ENCODE measurements at places on chromosomes 11 and 22.

GRCh38 chr22:48393041-48393370 is 1434.7 kb downstream of the BRD1 start:
- DNase-seq, result no peak

DNA sequence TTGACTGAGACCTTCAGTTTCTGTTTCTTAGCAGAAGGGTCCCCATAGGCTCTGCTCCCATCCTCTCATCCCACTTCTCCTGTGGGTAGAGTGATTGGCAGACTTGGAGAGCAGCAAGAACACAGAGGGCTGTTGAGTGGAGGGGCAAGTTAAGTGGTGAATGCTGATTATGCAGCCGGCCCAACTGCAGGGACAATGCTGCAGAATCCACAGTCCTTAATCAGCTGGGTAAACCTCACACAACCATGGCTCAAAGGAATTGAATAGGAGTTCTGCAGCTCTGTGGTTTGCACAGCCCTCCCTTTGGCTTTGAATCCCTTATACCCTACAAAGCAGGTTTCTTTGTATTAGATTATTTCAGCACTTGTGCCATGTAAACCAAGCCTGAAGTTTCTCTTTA is 161.1 kb downstream of the NAV2 start:
- DNase-seq, result no peak

DNA sequence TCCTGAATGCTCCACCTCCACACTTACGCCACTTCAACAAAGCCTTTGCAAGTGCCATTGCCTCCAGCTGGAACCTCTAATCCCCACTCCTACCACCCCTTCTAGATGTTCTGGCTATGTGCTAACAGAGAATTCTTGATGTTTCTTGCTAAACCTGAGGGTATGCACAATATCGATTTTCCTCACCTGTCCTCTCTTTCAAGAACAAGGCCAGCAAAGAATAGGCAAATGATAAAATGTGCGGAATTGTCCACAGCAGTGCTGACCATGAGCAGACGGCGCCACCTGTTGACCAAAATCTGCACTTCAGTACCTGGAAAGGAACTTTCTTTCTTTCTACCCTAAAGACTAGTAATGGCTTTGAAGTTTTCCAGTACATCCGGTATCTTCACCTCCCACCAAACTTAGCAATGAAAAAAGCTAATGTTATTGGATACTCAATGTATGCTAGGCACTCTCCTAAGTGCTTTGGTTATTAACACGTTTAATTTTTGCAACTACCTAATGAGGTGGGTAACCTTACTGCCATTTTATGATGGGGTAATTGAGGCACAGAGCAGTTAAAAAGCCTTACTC is 3.4 kb downstream of the TIMM10 start:
- no peak for DNase-seq

- no peak for DNase-seq
Observed at GRCh38 chr11:100061006-100061405, 626.1 kb upstream of the ARHGAP42 start.

DNA sequence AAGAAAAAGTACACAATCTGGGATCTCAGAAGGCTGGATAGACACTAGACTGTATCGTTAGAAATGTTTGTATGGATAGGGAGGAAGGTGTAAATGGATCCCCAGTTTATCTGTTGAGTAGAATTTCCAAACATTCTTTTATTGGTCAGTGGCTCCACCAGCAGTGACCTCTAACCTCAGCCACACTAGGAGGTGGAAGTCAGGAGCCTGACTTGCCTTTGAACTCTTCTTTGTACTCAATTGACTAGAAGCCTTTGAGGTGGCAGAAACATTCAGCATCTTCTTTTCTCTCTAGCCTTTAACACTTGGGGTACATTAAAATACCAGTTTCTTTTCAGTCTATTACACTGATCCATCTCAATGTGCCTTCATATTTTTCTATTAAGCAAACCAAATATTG is 39.1 kb downstream of the EXT2 start:
- no peak for DNase-seq

DNA sequence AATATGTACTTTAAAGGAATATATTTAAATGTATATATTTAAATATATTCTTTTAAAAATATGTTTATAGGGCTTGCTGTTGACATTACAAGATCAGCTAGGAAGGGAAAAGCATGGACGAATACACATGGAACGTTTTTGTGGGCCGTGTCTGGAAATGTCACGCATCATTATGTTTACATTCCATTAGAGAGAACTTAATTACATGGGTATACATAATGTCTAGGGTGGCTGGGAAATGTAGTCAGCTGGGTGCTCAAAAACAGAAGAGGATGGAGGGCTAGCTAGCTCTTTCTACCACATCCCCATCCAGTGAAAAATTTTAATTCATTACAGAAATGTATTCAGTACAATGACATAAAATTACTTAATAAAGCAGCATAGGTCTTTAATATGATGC is 371.2 kb downstream of the DYNC2H1 start:
- DNase-seq, result no peak

DNA sequence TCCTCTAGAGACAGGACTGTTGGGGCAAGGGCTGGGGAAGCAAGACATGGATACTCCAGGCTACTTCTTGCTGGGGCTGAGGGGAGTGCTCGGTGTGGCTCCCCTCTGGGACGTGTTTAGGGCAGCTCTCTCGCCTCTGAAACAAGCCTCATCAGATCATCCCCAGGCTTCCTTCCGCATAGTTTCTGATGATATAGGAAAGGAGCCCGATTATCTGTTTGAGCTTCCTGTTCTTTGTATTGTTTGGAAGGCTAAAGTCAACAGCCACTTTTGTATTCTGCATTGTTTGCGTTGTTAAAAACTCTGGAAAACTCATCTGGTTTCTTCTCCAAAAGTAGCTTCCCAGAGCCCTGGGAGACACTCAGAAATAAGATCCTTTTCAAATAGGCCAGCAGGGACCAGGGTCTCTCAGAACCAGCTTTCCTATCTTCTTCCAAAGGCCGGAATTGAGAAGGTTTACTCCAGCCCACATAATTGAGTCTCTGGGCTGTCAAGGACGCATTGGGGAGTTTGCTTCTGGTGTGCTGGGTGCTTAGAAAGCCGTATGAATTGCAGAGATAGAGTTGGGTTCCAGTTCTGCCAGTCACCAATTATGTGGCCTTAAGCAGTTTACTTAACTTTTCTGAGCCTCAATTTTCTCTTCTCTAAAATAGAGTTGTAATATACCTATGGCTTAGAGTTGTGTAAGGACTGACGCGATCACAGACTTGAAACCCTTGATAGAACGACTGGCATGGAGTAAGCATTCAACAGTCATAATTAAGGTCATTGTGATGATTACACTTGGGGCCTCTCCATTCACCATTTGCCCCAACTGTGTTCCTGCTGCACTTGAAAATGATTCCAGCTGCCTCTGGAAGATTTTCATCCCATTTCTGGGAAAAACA is 19.1 kb downstream of the CD44 start:
- no peak for DNase-seq

DNA sequence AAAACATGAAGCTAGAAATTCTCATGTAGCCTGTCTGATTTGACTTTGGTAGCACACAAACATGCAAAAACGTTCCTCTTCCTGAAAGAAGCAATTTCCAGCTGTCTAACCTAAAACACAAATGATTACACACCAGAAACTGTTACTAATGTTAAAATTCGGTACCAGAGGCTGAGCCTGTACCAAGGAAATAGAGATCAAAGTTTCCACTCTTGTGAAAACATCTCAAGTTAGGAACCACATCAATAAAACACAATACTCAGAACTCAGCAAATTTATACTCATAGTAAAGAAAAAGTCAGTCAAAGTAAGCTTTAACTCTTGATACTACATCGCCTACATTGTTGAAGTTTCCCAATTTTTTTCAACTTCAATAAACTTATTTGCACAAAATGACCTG is 107.8 kb downstream of the FCHSD2 start:
- no peak for DNase-seq

DNA sequence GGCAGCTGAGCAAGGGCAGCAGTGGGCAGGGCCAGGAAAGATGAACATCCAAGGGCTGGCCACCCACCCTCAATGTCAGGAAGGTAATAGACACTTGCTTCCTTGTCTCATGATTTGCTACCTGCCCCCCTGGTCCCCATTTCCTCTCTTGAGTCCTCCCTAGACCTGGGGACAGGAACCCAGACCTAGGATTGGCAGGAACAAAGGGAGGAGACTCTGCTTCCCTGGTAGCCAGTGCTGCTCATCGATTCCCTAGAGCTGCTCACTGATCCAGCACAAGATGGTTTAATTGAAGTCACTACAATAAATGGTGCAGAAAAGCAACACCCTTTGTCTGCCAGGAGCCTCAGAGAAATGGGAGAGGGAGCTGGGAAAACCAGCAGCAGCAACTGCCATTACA is 67.8 kb upstream of the CHST1 start:
- no peak for DNase-seq

- DNase-seq, result peak; percentile 74
Observed at GRCh38 chr11:70270104-70270876, at the start of gene PPFIA1. Gene PPFIA1, plus strand, starts transcription at chr11:70270690. Its CDS starts 1,483 bp downstream, at chr11:70272173.

- no peak for DNase-seq
Observed at GRCh38 chr11:61828629-61829407, 718 bp downstream of the FADS2 start.

DNA sequence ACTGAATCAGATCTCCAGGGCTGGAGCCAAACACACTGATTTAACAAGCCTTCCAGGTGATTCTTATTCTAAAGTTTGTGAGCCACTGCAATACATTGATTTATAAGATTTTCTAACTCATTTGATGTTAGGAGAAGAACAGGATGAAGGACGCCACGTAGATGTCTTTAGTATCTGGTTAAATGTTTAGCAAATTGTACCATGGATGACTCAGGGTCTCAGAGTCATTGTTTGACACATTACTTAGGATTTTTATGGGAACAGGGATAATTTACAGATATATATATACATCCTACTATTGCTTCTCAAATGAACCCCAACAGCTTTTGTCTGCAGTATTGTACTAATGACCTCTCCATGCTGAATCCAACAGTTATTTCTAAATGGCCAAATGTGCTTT is 143.1 kb upstream of the DDI1 start:
- DNase-seq, result no peak

- DNase-seq, result no peak
Observed at GRCh38 chr22:30005213-30005857, 74.9 kb upstream of the HORMAD2 start.

DNA sequence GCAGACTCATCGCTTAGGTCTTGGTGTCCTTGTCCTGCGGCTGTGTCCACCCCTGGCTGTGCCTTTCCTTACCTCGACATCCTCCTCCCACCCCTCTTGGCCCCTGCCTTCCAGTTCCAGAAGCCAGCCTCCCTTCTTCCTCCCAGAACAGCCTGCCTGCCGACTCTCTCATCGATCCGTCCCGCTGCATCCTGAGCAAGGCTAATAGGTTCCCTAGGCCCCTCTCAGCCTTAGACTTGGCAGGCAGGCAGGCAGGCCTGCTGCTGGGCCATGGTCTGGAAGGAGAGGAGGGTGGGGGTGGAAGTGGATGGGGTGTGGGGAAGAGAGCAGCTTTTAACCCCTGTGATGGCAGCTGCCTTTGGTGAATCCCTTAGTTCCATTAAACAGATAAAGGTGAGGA is 196.7 kb upstream of the TBCEL start:
- DNase-seq, result no peak

- no peak for DNase-seq
Observed at GRCh38 chr22:45548247-45548840, 45.7 kb downstream of the FBLN1 start.

DNA sequence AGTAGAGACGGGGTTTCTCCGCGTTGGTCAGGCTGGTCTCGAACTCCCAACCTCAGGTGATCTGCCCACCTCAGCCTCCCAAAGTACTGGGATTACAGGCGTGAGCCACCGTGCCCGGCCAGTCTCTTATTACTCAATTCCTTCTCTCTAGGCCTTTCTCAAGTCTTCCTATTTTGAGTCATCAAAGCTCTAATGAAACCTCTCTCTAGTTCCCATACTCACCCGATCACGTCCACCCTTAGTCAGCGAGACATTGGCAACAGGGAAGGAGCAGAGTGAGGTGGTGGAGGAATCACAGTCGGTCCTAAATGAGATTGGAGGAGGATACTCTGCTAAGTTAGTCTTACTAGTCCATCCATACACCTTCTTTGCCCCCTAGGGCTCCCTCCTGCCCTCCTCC is 5.0 kb downstream of the BSCL2 start:
- no peak for DNase-seq

DNA sequence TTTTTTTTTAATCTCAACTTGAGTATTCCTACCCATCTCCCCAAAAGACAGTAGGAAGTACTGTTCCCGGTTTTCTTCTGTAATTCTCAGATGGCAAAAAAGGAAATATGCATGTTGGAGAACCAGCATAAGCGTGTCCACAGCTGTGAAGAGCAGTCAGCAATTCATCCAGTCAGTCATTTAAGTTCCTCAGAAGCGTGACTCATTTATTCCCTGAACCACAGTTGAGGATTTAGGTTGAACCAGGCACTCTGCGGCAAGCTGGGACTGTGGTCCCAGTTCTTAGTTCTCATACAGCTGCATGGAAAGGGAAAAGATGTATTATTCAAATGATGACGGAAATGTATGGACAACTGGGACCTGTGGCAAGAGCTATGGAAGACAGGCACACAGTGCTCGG is 61.0 kb upstream of the MYO18B start:
- DNase-seq, result no peak

DNA sequence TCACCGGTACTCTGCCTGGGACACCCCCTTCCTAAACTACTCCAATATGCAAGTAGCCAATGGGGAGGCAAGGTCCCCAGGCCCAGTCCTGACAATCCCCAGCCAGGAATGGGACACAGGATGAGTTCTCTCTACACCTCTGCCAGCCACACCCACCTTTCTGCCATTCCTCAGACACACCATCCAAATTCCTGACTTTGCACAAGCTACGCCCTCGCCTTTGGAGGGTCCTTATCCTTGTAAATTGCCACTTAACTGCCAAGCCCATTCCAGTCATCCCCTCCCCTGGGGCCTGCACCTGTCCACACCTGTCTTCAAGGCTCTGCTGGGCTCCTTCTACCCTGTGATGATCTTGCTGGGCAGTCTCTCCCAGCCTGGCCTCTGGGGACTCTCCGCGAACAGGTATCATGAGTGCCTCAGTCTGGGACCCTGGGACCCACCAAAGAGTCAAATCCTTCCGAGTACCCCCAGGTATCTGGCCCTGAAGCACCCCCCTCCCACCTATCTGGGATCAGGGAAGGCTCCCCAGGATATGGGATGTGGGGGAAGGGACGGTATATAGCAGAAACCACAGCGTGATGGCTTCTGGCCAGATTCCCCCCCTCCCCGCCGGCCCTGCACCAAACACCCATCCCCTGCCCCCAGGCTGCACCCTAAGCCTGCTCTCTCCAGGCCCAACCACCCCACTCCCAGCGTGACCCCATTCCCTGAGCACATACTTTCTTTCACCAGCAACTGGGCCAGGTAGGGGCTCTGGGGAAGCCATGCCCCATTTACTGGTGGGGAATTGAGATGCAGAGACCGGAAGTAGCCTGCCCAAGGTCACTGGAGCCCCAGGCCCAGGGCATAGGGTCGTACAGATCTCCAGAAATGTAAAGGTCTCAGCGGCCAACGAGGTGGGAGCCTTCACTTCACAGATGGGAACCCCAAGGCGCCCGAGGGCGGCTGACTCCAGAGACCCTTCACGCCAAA is 806 bp downstream of the ARAP1 start:
- no peak for DNase-seq

- no peak for DNase-seq
Observed at GRCh38 chr22:41702763-41703162, 3.5 kb downstream of the MEI1 start.

GRCh38 chr11:62921573-62922188 is 518 bp upstream of the CHRM1 start:
- DNase-seq, result no peak

Measured in kidney epithelial cell (primary cell).